ENCODE measurements at places on chromosomes 3 and 15. TPM values are rescaled to one million over a fixed set of nuclear protein-coding genes. Genes with fewer than 3 reads are reported as not detected.

CPN2 gene
- not detected for total RNA-seq

KLHL40 gene
- not detected for total RNA-seq

ACAP2 gene
- total RNA-seq, result 43.0 TPM

STRIT1 gene
- total RNA-seq, result not detected

TSEN2 gene
- 35.5 TPM for total RNA-seq

MOBP gene
- total RNA-seq, result not detected

SPINT1 gene
- total RNA-seq, result 123 TPM

EXD1 gene
- not detected for total RNA-seq

SYNPR gene
- not detected for total RNA-seq

SCAANT1 gene
- not detected for total RNA-seq

KLHL6 gene
- 0.15 TPM for total RNA-seq

- no peak overlapping the region for H3K4me3 ChIP-seq
- H3K27me3 ChIP-seq, result 0 out of 2 replicates have a peak, but pooled peaks cover 3% of the 10 kb centered on the region
- DNase-seq, result no peak
- H3K4me1 ChIP-seq, result no peaks in the 10 kb centered on the region
Observed at GRCh38 chr15:89377842-89378295, 43.2 kb upstream of the POLG start.

DNA sequence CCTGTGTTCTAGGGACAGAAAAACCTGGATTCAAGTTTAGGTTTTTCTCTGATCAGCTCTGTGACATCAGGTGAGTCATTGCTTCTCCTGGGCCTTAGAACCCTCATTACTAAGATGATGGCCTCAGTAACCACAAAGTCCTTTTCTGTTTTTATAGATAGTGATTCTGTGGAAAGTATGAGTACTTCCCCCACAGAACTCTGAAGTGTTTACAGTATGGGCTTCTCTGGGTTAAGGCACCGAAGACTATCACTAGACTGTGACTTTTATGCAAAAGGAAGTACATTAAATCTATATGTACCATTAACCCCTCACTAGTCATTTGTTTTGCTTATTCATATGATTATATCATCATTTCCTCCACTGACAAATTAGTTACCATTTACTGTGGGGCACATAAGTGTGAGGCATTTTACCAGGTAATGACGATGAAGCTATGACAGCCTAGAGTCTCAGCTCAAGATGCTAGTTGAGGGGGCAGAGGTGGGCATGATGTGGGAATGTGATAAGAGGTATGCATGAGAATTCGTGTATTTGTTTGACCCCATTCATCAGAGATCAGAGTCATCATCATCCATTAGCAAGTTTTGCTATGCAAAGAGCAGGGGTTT, 15.0 kb upstream of the RORA start:
- no peaks in the 10 kb centered on the region for H3K27me3 ChIP-seq
- no peak overlapping the region for H3K4me3 ChIP-seq
- DNase-seq, result no peak
- H3K36me3 ChIP-seq, result no peaks in the 10 kb centered on the region

GRCh38 chr15:55774113-55774970, 31.4 kb upstream of the PRTG start:
- peak; percentile 40 for DNase-seq
- H3K4me3 ChIP-seq, result no peak overlapping the region
- H3K4me1 ChIP-seq, result no peaks in the 10 kb centered on the region
- no peak overlapping the region for H3K27ac ChIP-seq
- H3K36me3 ChIP-seq, result no peaks in the 10 kb centered on the region

DNA sequence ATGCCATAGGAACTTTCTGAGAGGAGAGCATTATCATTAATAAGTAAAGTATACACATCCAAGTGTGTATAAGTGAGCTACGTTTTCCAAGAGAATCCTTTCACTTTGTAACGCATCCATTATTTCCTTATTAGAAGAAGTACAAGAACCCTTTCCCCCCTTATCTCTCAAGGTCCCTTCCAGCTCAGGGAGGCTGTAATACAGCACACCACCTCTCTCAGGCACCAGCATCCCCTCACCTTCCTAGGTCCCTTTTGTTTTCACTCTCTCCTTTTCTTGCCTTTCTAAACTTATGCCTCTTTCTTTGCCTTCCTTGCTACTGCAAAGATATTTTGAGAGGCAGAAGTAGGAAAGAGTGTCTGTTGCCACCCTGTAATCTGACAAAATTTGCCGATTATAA, 446.0 kb downstream of the GRM7 start:
- no peak overlapping the region for H3K4me3 ChIP-seq
- H3K4me1 ChIP-seq, result no peaks in the 10 kb centered on the region
- no peaks in the 10 kb centered on the region for H3K36me3 ChIP-seq
- H3K27ac ChIP-seq, result no peak overlapping the region
- no peak for DNase-seq

GRCh38 chr3:108406661-108407206, 103.7 kb downstream of the MYH15 start:
- no peaks in the 10 kb centered on the region for H3K4me1 ChIP-seq
- DNase-seq, result peak; percentile 52
- no peaks in the 10 kb centered on the region for H3K27me3 ChIP-seq
- no peak overlapping the region for H3K4me3 ChIP-seq

DNA sequence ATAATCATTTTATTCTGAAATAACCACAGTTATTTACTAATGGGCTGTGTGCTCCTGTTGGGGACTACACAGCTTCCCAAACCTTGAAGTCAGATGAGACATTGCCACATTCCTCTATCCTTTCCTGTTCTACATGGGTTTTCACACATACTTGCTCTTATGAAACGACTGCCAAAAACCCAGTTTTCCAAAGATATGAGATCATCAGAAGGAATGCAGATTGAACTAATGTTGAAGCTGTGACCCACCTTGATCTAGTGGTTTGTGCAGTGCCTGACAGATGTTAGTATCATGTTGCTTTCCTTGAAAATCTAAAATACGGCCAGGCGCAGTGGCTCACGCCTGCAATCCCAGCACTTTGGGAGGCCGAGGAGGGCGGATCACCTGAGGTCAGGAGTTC, 144.6 kb downstream of the VGLL4 start:
- no peak overlapping the region for H3K4me3 ChIP-seq
- H3K27ac ChIP-seq, result 0 out of 2 replicates have a peak overlapping the region, but pooled peaks have one; percentile 8
- no peaks in the 10 kb centered on the region for H3K27me3 ChIP-seq
- H3K36me3 ChIP-seq, result no peaks in the 10 kb centered on the region

- H3K27me3 ChIP-seq, result no peaks in the 10 kb centered on the region
- H3K36me3 ChIP-seq, result peaks cover 5% of the 10 kb centered on the region
- H3K4me3 ChIP-seq, result no peak overlapping the region
- no peak overlapping the region for H3K27ac ChIP-seq
Observed at GRCh38 chr15:74788042-74788682, 6.3 kb downstream of the CSK start.

GRCh38 chr15:70820214-70820613, 33.7 kb downstream of the LARP6 start:
- peaks cover 4% of the 10 kb centered on the region for H3K4me1 ChIP-seq
- no peaks in the 10 kb centered on the region for H3K27me3 ChIP-seq
- H3K27ac ChIP-seq, result no peak overlapping the region
- H3K36me3 ChIP-seq, result no peaks in the 10 kb centered on the region

DNA sequence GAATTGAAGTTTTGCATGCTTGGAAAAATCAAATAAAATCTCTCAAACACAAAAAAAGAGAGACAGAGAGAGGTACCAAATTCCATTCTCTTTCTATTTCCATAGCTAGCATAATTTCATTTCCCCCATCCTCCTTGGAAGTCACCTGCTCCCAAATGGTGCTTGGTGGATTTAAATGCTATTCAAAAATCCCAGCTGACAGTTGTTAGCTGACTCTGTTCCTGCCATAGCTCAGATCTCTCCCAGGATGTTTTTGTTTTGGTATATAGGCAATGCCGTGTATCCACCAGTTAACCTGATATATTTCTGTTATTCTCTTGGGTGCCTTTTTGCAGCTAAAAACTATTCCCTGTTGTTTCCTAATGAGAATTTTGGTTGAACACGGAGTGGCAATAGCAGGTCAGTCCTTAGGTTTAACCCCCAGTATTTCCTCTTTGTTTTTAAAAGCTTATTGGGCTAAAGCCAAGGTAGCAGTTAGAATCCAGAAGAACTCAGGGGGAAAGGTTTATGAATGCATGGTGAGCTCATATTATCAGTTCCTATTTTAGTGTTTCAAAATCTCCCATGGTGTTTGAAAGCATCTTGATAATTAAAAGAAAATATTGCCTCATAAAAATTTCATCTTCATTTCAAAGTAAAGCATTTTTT, 240.0 kb upstream of the GBE1 start:
- H3K27me3 ChIP-seq, result no peaks in the 10 kb centered on the region
- DNase-seq, result no peak
- no peaks in the 10 kb centered on the region for H3K36me3 ChIP-seq
- H3K4me3 ChIP-seq, result no peak overlapping the region
- H3K4me1 ChIP-seq, result peaks cover 16% of the 10 kb centered on the region

GRCh38 chr15:36432161-36432560, 147.3 kb upstream of the CDIN1 start:
- H3K27me3 ChIP-seq, result no peaks in the 10 kb centered on the region
- no peak overlapping the region for H3K4me3 ChIP-seq
- no peak overlapping the region for H3K27ac ChIP-seq

DNA sequence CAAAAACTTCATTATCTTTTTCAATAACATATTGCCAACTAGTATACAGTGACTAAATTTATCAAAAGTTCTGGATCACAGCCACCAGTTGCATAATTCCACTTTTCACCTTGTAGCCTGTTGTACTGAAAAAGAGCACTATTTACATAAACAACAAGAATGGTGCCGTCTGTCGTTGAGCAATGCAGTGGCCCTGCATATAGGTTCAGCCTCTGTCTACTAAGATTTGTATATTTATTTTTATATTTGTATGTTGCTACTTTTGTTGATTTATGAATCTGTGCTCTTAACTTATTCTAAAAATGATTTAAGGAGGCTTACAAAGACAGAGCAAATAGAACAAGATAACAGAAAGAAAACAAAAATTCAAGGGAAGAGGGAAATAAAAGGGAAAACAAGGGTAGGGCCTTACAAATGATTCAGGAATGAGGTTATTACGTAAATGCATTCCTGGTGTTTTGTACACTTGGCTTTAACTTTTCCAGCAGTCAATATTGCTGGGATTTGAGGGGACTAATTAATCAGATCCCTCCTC, 257.6 kb upstream of the STT3B start:
- H3K27me3 ChIP-seq, result no peaks in the 10 kb centered on the region
- no peak overlapping the region for H3K4me3 ChIP-seq
- H3K36me3 ChIP-seq, result no peaks in the 10 kb centered on the region
- H3K27ac ChIP-seq, result no peak overlapping the region
- H3K4me1 ChIP-seq, result no peaks in the 10 kb centered on the region

- H3K27ac ChIP-seq, result no peak overlapping the region
- no peak overlapping the region for H3K4me3 ChIP-seq
- no peaks in the 10 kb centered on the region for H3K4me1 ChIP-seq
- DNase-seq, result no peak
Observed at GRCh38 chr15:32803631-32804030, 85.8 kb downstream of the GREM1 start.

Measured in HCT116 (cell line).